Stimulated activated CD8-positive, alpha-beta memory T cell treated with anti-CD3 and anti-CD28 coated beads, Interleukin-2, amount 100 ng/mL, for 1 hour (primary cell): ENCODE measurements at places on chromosomes 6 and 20.

DNA sequence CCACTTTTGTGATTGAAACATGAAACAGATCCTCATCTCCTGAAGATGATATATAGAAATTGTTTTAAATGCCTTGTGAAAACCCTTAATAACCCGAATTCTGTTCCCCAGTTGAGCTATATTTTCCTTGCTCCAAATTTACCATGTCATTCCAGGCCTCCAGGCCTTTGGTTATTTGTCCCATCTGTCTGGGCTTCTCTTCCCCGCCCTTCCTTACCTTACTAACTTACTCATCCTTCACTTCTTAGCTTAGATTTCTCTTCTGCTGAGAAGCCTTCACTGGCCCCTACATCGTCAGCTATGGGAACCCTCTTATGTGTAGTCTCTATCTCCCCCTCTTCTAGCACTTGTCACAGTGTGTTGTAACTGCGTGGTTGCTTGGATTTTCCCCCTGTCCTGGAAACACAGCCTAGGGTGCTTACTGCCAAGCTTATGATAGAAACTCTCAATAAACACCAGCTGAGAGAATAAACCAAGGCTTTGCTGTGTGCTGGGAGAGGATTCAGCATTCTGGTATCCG lies 68.6 kb downstream of the SGK1 start:
- DNase-seq, result no peak

- DNase-seq, result no peak
Observed at GRCh38 chr6:158207422-158207788, 39.3 kb downstream of the GTF2H5 start.

- DNase-seq, result no peak
Observed at GRCh38 chr20:31758991-31759390, 19.9 kb downstream of the TPX2 start.

GRCh38 chr6:121608270-121608669 lies 172.8 kb downstream of the GJA1 start:
- DNase-seq, result no peak

DNA sequence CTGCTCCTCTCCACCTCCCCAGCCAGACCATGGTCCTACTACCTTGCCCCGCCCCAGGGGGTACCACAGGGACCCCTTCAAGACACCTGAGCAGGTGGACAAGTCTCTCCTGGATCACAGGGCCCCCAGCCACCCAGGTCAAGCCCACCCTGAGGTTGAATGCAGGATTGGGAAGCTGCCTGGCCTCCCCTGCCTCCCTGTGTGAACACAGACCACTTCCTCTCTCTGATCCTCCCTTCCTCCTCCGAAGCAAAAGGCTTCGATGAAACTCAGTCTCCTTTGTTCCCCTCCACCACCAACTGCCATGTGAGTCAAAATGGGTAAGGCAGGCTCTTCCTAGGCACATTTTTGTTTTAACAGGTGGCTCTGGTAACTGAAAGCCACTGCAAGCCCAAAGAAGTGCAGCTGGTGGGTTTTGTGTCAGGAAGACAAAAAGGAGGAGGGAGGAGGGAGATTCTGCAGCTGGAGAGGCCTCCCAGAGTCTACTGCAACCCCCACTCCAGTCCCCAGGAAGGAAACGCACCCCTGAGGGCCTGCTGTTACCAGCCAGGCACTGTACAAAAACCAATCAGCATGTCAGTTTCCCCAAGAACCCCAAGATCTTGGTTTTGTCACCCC lies 5.4 kb downstream of the ADA start:
- DNase-seq, result no peak

DNA sequence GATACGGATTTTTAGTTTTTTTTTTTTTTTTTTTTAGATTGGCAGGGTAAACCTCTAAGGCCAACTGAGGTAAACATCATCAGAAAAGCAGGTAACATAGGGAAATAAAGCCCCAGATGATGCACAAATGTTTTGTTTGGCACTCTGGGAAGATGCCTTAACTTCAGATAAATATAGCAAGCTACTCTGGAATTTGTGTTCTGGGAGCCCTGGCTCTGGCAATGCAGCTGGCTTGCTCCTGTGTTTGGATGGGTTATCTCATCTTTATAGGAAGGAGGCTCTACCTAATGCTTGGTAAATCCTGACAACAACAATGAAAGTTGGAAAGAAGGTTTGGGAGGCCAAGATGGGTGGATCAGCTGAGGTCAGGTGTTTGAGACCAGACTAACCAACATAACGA lies 77.4 kb downstream of the GFOD1 start:
- DNase-seq, result no peak

DNA sequence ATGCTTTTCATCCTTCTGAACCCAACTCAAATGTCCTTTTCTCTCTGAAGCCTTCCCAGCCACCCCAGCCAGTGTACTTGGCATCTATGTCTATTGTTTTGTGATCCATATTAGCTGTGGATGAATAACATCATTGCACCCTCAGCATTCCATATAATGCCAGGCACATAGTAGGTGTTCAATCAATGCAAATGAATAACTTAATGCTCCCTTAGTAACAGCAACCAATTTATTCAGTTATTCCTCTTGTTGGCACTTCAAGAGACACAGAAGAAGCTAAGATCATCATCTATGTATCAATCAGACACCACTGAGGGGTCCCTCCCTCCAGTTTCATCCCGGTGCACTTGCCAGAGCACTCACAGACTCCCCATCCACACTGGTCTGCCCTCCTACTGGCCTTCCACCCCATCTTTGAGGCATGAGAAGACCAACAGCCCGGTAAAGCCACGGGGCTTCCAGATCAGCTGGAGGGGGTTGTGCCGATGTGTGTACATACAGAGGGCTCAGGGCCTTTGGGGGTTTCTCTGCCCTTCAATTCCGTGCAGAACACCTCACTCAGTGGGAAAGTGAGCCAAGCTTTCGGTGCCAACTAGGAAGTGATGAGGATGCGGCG lies 2.4 kb upstream of the TAF8 start:
- no peak for DNase-seq
